Stimulated activated effector memory CD8-positive, alpha-beta T cell treated with anti-CD3 and anti-CD28 coated beads, Interleukin-12 subunit alpha, Interleukin-12 subunit beta, amount 100 ng/mL, for 72 hours (primary cell): ENCODE measurements at places on chromosomes 6 and 20.

GRCh38 chr6:131949909-131950766, 1.0 kb downstream of the CCN2 start:
- DNase-seq, result no peak

DNA sequence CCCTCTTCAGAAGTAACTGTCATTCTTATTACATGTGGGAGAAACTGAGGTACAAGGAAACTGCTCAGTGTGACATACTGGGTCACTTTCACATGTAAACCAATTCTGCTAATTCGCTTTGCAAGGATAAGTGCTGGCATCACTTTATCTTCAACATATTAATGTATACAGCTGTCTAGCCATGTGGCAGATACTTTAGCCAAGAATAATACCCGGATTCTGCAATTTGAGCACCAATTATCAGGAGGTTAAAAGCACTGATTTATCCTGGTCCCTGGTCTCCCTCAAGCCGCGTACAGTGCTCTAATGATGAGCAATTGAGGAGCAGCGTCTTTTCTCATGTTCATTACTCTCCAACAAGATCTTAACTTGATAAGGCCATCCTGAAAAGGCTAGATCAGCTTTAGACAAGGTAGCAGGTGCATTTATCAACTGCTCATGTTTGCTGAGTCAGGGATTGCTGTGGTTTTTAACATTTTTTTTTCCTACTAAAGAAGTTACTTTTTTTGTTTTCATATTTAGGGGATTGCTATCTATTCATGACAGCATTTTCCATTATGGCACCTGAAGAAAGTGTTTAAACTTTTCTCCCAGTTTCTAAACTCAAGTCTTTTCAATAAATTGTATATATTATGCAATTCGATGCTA, 1066.3 kb upstream of the MAP3K7 start:
- no peak for DNase-seq

- no peak for DNase-seq
Measured at GRCh38 chr6:95240514-95240913, 336.8 kb upstream of the MANEA start.

- DNase-seq, result no peak
Measured at GRCh38 chr6:20349225-20349624, 52.5 kb upstream of the E2F3 start.

GRCh38 chr6:98486057-98486456, 348.3 kb upstream of the POU3F2 start:
- DNase-seq, result no peak

DNA sequence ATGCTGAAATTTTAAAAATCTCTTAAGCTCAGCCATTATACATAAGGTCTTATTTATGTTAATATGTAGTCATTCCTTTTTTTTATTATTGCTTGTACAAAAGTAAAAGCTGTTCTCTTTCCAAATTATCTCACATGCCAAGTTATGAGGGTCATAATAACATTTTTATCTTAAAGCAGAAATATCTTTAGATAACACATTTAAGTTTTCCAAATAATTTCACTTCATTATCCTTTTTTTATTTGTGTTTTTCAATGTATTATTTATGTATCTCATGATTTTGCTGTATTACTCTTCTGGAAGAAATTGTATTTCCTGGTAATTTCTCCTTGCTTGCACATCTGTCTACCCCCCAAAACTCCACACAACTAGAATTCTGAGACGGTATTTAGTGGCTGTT, 461.1 kb upstream of the SOX4 start:
- no peak for DNase-seq

DNA sequence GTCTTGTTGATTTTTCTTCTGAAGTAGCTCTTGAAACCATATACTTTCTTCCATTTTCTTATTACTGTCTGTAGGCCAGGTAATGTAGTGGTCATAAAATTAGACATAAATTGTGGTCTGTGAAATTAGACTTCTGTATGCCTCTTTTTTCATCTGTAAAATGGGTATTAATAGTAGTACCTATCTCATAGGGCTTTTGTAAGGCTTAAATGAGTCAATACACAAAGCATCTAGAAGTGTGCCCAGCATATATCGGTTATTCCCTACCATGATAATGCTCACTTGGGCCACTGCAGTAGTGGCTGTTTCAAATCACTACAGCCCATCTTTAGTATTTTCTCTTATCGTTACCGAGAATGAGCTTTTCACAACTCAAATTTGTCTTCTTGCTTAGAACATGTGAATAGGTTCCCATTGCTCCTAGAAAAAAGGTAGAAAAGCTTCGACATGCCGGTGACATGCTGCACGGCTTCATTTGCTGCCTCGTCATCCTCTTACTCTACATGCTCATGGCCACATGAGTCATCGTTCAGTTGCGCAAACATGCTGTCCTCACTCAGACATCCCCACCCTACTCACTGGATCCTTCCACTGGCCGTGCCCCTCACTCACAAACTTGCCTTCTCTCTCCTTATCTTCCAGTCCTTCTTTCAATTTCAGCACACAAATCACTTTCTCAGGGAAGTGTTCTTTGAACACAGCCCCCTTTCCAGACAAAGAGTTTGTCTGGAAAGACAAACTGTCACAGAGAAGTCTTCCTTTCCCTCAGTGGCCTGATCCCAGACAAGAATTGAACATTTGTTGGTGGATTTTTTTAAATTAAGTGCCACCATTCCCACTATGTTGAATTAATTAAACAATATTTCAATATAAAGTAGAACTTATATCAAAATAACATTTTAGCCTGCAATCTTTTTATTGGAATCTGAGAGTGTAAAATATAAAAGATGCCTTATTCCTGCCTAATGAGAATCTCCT, 32.2 kb upstream of the ERVFRD-1 start:
- no peak for DNase-seq

DNA sequence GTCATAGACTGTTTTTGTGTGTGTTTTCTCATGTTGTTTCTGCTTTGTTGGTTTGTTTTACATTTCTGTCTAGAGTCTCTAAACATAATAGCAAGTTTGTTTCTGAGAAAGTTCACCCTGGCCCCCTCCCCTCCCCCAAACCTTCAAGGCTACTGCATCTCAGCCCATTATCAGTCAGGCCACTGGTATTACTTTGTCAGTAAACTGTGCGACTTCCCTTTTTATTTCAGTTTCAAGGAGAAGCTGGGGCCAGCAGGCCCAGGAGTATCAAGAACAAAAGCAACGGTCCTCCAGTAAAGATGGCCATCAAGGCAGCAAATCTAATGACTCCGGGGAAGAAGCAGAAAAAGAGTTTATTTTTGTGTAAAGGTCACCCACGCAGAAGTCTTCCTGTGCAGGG, 32.8 kb upstream of the SCGN start:
- no peak for DNase-seq

- DNase-seq, result no peak
Measured at GRCh38 chr6:45614488-45615285, 237.0 kb upstream of the SUPT3H start.

DNA sequence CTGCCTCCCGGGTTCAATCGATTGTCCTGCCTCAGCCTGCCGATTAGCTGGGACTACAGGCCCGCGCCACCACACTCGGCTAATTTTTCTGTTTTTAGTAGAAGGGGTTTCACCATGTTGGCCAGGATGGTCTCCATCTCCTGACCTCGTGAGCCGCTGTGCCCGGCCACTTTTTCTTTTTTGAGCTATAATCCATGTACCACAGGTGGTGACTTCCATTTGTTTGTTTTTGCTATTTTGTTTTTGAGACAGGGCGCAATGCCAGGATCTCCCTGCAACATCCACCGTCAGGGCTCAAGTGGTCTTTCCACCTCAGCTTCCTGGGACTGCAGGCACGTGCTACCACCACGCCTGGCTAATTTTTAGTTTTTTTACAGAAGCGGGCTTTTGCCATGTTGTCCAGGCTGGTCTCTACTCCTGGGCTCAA, 8.5 kb downstream of the HSPA1B start:
- DNase-seq, result no peak

DNA sequence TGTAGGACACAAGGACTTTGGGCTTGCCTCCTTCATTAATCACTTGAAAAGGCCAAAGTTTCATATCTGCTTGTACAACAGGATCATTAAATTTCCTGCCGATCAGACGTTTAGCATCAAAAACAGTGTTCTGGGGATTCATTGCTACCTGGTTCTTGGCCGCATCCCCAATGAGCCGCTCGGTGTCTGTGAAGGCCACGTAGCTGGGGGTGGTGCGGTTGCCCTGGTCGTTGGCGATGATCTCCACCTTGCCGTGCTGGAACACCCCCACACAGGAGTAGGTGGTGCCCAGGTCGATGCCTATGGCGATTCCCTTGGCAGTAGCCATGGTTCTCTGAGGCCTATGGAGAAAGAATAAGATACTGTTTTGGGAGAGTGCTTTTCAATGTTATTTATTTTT, 3.4 kb downstream of the HSPA1L start:
- no peak for DNase-seq
